ENCODE measurements at places on chromosomes 2 and 18.

- no peak for DNase-seq
These were observed 397.2 kb upstream of the CDH19 start for GRCh38 chr18:67001052-67001451.

GRCh38 chr2:21599417-21599816, 475.6 kb downstream of the TDRD15 start:
- no peak for DNase-seq

DNA sequence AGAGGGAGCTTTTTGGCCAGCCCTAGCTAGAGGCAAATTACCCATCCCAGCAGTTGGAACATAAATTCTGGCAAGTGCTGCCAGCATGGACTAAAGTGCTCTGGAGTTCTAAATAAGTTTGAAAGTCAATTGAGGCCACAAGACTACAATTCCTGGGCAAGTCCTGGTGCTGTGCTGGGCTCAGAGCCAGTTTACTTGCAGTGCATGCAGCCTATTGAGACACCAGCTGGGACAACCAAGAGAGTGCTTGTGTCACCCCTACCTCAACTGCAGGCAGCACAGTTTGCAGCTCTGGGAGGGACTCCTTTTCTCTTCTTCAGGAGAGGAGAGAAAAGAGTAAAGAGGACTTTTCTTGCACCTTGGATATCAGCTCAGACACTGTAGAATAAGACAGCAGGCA, 277.2 kb upstream of the TMEFF2 start:
- DNase-seq: no peak

DNA sequence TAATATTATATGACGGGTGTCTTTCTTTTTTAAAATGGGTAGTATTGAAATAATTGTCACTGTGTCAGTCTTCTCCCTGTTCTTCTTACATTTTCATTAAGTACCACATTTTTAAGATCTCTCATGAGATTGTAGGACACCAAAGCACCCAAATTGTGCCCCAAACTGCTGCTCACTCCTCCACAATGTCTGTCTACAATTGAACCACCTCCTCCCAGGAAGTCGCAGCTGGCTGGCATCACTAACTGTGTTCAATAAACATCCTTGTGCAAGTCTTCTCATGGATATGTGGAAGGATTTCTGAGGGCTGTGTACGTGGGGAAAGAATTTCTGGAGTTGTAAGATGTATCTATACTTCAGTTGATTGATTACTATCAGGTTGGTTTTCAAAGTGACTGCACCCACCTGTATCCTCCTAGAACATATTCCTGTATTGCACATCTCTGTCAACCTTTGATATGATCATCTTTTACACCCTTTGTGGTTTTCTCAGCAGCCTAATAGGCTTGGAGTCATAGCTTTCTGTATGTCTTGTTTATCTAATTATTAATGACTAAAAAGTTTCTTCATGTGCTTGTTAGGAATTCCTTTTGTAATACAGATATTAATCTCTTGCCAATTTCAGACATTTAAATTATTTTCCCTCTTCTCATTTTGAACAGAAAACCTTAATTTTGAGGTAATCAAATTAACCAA, 774.9 kb downstream of the RNF144A start:
- DNase-seq: no peak

All from SK-MEL-5 (cell line).